ENCODE measurements at places on chromosomes 12 and 14.
A peak's percentile ranks its signal among the peaks of the same experiment; 100 is the strongest.

DNA sequence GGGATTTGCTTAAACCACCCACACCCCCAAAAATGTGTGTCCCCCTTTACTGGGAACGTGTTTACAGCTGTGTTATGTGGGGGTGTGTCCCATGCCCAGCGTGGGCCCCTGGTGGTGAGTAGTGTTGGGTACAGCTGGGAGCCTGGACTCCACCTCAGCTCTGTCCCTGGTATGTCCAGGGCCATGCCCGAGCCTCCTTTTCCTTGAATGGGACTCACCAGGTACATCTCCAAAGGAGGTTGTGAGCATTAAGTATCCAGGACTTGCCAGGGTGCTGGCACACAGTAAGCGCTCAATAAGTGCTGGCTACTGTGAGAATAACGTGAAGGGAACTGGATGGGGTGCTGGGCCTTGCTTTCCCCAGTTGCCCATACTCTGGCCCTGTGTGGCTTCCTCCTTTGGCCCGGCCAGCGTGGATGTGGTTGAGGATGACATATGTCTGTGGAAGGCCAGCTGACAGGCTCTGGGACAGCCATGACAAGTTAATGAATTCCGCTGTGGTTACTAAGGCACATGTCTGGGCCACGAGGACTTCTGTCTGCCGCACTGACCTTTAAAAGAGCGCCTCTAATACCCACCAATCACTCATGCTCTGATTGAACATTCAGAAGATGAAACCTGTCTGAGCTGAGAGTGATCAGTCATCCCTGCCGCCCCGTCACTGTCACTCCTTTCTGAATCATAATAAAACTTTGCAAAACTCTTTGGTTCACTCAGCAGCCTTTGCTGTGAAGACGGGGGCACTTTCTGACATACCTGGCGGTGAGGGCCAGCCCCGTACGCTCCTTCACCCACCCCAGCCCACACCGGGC is 74.7 kb downstream of the DIO3 start:
- DNase-seq, result no peak

- no peak for DNase-seq
These were observed 36.7 kb downstream of the SPATS2 start for GRCh38 chr12:49403971-49404450.

GRCh38 chr12:28683366-28683765 is 465.7 kb upstream of the FAR2 start:
- DNase-seq, result no peak

- DNase-seq, result peak; percentile 96
These were observed at the start of gene RAD51AP1 for GRCh38 chr12:4538207-4539160. Gene RAD51AP1, plus strand, starts transcription at chr12:4538890. Its CDS starts 50 bp downstream, at chr12:4538940.

- DNase-seq, result peak; percentile 44
These were observed at the start of gene B3GNT4 for GRCh38 chr12:122203301-122204166. Gene B3GNT4, plus strand, starts transcription at chr12:122203709. Its CDS starts 910 bp downstream, at chr12:122204619.

GRCh38 chr12:46944088-46944487 is 118.3 kb upstream of the SLC38A4 start:
- DNase-seq, result no peak

GRCh38 chr12:108831309-108831991 is 25.9 kb downstream of the SSH1 start:
- DNase-seq, result no peak

DNA sequence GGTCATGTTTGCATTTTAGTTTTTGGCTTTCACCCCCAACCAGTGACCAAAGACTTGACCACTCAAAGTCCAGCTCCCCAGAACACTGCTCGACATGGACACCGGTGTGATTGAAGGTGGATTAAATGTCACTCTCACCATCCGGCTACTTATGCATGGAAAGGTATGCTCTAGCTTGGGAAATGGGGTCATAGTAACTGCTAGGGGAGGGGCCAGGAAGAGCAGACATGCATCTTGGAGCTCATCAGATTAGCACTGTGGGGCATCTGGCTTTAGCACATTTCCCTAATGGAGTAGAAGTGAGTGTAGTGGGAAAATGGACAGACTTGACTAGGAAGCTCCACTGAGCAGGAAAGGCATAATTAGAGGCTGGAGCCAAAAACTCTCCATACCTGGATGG is 2.8 kb downstream of the PCBP2 start:
- DNase-seq, result no peak

DNA sequence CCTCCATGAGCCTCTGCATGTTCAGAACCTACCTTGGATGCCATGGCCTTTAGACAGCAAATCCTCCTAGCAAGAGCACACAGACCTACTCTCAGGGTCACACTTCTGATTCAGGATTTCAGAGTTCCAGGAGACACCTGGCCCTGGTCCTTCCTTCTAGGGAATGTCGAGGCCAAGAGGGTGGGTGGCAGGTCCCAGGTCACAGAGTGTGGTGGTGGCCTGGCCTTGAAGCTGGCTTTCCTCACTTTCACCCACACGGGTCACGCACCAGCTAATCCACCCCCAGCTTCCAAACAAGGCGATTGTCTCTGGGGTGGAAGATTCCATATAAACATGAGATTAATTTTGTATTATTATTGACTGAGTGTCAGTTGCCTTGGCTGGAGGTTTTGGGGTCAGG is 328.3 kb upstream of the RTL1 start:
- DNase-seq, result no peak

GRCh38 chr12:10943167-10943566 is 4.1 kb upstream of the TAS2R14 start:
- no peak for DNase-seq

GRCh38 chr12:50923361-50924130 is 28.8 kb upstream of the HIGD1C start:
- DNase-seq, result no peak

GRCh38 chr12:89707703-89708564 is 704 bp downstream of the ATP2B1 start:
- no peak for DNase-seq

DNA sequence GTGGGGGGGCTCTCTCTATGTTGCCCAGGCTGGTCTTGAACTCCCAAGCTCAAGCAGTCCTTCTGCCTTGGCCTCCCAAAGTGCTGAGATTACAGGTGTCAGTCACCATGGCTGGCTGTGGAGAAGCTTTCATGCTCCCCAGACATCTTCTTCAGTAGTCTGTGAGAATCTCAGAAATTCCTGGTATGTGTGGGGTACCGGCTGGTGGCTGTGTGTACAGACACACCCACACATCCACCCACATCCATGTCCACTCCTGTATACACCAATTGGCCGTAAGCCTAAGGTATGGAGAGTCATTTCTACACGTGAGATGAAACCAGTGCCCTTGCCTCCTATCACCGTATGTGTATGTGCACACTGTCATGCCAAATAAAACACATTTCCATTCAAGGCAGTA is 27.8 kb downstream of the GPRC5D start:
- DNase-seq, result no peak

GRCh38 chr14:47252802-47253201 is 422.6 kb downstream of the MDGA2 start:
- no peak for DNase-seq

DNA sequence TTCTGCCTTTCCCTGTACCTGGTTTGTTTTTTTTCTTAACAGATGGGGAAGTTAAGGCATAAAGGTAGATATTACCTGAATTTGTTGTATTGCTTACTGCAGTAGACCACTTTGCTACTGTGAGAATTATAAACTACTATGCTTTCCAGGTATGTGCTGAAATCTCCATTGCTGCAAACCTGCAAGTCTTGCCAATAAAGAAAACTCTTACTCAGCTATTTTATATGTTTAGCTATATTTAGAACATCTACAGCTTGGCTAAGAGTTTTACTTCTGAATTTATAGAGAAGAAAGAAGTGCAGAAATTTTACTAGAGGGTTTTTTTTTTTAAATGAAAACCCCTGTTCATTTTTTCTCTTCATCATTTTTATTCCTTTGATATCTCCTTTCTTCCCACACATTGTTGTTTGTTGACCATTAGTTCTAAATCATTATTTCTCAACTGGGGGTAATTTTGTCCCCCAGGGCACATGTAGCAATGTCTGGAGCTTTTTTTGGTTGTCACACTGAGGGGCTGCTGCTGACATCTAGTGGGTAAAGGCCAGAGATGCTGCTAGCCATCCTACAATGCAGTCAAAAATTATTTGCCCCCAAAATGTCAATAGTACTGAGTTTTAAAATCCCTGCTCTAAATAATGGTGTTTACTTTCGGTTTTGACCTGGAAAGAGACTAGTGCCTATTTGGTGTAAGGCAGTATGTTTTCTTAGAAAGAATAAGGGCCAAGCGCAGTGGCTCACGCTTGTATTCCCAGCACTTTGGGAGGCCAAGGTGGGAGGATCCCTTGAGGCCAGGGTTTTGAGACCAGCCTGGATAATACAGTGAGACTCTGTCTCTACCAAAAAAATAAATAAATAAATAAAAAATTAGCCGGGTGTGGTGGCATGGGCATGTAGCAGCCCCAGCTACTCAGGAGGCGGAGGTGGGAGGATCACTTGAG is 48.6 kb downstream of the PCNX1 start:
- no peak for DNase-seq

GRCh38 chr12:49364989-49365388 is 2.3 kb upstream of the SPATS2 start:
- no peak for DNase-seq

- DNase-seq, result no peak
These were observed 55.5 kb downstream of the PPM1A start for GRCh38 chr14:60304509-60304908.

DNA sequence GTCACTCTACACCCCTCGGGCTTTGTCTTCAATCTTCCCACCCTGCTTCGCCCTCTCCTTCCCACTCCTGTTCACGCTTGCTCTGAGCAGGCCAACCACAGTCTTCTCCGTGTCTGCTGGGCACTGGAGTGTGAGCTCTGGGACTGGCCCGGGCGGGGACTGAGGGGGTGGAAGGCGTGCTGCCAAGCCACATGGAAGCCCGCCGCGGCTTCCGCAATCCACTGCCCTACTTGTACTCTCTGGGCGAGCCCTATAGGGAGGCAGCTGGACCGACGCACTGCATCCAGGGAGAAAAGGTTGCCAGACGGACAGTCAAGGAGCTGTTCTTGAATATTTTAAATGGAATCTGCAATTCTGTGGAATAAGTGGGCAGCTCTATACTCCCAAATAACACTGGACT is 24.8 kb downstream of the GOLGA3 start:
- no peak for DNase-seq

GRCh38 chr14:88044776-88045446 is 40.0 kb downstream of the GPR65 start:
- DNase-seq, result no peak

GRCh38 chr12:110093631-110094311 is 30.4 kb upstream of the IFT81 start:
- no peak for DNase-seq

- DNase-seq, result no peak
These were observed 33.8 kb downstream of the ZFHX2 start for GRCh38 chr14:23517650-23518326.

DNA sequence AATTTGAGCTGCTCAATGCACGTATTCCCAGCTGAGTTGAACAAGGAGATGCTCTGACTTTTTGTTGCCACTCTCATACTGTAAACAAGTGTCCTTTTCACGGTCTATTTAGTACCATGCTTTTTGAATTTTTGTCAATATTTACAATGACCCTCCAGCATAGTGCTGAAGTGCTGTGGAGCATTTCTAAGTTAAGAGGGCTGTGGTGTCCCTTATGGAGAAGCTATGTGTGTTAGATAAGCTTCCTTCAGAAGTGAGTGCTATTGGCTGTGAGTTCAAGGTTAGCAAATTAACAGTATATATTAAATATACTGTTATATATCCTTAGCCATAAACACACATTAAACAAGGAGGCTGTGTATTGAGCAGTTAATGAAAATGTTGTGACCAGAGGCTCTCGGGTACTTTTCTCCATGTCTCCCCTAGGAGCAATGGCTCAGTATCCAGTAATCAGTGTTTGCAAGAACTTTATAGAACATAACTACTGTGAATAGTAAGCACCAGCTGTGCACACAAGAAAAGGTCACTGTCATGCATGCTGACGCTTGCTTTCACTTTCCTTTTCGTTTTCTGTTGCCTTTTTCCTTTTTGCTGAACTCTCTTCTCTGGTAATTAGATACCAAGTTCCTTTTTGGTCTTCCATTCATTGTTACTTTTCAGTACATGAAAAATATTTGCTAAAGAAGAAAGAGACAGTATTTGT is 187.2 kb upstream of the NEDD1 start:
- DNase-seq, result peak; percentile 3

DNA sequence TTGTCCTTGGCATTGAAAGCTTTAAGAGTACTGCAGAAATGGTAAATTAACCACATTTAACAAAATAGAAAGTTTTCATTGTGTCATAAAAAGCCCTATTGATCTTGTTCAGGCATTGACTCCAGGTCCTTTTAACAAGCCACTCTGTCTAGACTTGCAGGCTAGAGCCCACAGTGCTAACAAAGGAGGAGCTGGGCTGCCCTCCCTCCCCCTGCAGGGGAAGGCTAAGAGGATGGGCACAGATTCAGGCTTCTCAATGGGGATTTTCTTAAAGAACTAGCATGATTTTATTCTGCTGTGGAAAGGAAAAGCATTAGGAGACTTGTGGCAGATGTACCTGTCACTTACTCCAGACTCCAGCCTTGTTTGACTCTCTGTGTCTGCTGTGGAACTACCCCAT is 463.6 kb downstream of the NRXN3 start:
- no peak for DNase-seq

GRCh38 chr14:42322531-42323284 is 716.0 kb downstream of the LRFN5 start:
- no peak for DNase-seq

DNA sequence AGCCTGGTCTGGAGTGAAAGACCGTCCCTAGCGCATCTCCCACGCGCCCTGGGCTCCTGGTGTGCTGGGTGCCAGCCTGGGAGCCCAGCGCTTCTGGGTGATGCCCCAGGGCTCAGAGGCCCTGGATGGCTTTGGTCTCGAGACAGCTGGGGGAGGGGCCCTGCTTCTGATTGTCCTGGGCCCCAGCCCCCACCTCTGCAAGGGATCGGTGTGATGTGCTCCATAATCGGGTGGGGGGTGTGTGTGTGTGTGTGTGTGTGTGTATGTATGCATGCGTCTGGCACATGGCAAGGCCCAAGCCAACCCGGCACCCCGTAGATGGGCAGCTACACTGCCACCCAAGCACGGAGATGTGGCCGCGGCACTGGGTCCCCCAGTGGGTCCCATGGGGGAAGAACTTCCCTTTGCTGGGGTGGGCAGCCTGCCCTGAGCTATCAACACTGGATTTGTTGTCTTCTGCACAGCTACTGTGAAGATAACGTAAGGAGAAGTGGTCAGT is 3.1 kb downstream of the ZBTB42 start:
- DNase-seq, result no peak

DNA sequence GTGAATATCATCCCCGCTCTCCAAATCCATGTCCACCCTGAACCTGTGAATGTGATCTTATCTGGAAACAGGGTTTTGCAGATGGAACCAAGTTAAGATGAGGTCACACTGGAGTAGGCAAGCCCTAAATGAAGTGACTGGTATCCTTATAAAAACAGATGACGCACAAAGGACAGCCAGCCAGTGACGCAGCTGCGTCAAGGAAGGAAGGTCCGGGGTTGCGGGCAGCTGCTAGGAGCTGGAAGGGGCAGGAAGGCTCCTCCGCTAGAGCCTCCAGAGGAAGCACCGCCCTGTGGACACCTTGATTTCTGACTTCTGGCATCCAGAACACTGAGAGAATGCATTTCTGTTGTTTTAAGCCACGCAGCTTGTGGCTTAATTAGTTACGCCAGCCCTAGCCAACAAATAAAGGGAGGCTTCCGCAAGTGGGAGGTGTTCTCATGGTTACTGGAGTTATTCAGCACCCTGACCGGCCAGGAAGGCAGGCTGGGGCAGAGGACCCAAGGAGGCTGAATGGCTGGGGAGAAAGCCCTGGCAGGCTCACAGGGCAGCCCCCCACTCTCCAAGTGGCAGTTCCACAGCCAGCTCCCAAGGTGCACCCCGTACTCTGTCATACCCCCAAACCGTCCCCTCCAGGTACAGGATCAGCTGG is 127.6 kb upstream of the NCOR2 start:
- DNase-seq, result no peak

Measured in NCI-H2107 (cell line).